Neural progenitor cell (in vitro differentiated cells): ENCODE measurements at places on chromosomes 16 and 17. TPM values are rescaled to one million over a fixed set of nuclear protein-coding genes. Genes with fewer than 3 reads are reported as not detected.

DNA sequence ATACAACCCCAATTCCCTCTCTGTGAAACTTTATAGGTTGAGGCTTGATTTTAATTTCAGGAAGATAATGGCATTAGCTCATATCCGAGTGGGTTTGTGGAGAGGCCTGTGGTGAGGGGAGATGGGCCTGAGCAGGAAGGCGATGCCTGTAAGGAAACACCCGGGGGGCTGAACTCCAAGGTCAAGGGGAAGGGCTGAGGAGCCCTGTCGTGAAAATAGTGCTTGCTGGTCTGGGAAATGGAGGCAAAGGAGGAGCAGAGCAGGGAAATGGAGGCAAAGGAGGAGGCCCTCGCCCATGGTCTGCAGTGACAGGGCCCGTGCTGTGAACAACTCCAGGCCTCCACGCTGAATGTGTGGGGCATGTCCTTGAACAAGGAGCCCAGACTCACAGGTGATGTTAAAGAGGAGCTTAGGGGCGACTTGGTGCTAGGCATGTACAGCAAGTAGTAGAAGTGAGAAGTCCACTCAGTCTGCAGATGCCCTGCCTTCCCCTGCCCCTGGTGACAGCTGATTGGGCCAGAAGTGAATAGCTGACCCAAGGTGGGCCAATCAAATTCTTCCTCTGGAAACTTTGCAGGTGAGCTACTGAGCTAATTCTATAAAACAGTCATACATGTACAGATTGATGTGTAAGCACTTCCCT is 38.1 kb downstream of the MRPS23 start:
- peaks cover 12% of the 10 kb centered on the region for H3K4me1 ChIP-seq
- H3K27me3 ChIP-seq, result no peaks in the 10 kb centered on the region
- H3K4me3 ChIP-seq, result no peak overlapping the region
- no peaks in the 10 kb centered on the region for H3K36me3 ChIP-seq
- H3K27ac ChIP-seq, result no peak overlapping the region
- DNase-seq, result no peak

GRCh38 chr17:80427366-80428282 is 12.7 kb downstream of the ENDOV start:
- H3K4me1 ChIP-seq, result peaks cover 13% of the 10 kb centered on the region
- no peaks in the 10 kb centered on the region for H3K36me3 ChIP-seq
- DNase-seq, result peak; percentile 69
- H3K4me3 ChIP-seq, result no peak overlapping the region

- H3K36me3 ChIP-seq, result no peaks in the 10 kb centered on the region
- no peaks in the 10 kb centered on the region for H3K4me1 ChIP-seq
- no peak overlapping the region for H3K4me3 ChIP-seq
Observed at GRCh38 chr17:35801583-35802224, 6.3 kb upstream of the MMP28 start.

DNA sequence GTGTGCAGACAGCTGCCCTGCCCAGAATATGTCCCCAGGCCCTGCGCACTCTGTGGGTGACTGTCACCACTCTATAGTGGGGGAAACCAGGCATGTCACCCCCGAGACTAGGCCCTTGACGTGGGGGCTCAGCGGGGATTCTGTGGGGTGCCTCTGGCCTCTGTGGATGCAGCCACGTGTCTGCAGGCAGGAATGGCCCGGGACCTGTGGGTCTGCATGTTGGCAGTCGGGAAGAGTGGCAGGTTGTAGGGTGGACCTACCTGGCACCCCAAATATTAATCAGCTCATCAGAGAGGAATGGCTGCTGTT is 954 bp downstream of the IL32 start:
- H3K4me1 ChIP-seq, result no peaks in the 10 kb centered on the region
- no peak for DNase-seq
- H3K36me3 ChIP-seq, result no peaks in the 10 kb centered on the region

Gene SLC35B1
- 52.7 and 62.1 TPM in 2 replicates for total RNA-seq

Gene SOST
- 0.06 TPM in 1 of 2 replicates, not detected in the other for total RNA-seq

DNA sequence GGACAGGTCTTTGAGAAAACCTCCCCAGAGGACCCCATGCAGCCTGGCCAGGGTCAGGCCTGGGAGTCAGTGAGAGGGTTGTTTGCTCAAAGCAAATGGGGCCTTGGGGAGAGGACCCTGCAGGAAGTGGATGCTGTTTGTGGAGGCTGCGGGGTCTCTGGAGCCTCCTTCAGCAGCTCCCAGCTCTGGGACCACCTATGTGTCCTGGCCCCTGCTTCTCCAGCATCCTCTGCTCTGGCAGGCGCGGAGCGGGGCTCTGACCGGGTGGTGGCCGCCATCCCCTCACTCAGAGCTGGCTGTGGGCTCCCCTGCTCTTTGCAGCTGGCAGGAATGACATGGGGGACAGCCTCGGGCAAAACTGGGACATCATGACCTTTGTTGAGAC is 29.8 kb upstream of the CIBAR2 start:
- H3K27ac ChIP-seq, result no peak overlapping the region
- H3K4me1 ChIP-seq, result peaks cover 8% of the 10 kb centered on the region
- DNase-seq, result no peak
- no peak overlapping the region for H3K4me3 ChIP-seq

DNA sequence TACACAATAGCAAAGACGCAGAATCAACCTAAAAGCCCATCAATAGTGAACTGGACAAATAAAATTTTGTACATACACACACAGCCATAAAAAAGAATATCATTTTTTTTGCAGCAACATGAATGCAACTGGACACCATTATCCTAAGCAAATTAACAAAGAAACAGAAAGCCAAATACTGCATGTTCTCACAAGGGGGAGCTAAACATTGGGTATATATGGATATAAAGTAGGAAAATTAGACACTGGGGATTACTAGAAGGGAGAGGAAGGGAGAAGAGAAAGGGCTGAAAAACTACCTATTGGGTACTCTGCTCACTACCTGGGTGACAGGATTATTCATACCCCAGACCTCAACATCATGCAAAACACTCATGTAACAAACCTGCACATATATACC is 28.2 kb downstream of the ADAMTS18 start:
- H3K36me3 ChIP-seq, result no peaks in the 10 kb centered on the region
- H3K4me3 ChIP-seq, result no peak overlapping the region
- no peak for DNase-seq
- no peaks in the 10 kb centered on the region for H3K27me3 ChIP-seq
- H3K27ac ChIP-seq, result no peak overlapping the region

GRCh38 chr17:67177732-67178131 is 67.3 kb downstream of the HELZ start:
- no peak overlapping the region for H3K27ac ChIP-seq
- H3K36me3 ChIP-seq, result no peaks in the 10 kb centered on the region
- H3K4me3 ChIP-seq, result no peak overlapping the region
- DNase-seq, result no peak

Gene KLHL11
- 28.5 and 33.3 TPM in 2 replicates for total RNA-seq

DNA sequence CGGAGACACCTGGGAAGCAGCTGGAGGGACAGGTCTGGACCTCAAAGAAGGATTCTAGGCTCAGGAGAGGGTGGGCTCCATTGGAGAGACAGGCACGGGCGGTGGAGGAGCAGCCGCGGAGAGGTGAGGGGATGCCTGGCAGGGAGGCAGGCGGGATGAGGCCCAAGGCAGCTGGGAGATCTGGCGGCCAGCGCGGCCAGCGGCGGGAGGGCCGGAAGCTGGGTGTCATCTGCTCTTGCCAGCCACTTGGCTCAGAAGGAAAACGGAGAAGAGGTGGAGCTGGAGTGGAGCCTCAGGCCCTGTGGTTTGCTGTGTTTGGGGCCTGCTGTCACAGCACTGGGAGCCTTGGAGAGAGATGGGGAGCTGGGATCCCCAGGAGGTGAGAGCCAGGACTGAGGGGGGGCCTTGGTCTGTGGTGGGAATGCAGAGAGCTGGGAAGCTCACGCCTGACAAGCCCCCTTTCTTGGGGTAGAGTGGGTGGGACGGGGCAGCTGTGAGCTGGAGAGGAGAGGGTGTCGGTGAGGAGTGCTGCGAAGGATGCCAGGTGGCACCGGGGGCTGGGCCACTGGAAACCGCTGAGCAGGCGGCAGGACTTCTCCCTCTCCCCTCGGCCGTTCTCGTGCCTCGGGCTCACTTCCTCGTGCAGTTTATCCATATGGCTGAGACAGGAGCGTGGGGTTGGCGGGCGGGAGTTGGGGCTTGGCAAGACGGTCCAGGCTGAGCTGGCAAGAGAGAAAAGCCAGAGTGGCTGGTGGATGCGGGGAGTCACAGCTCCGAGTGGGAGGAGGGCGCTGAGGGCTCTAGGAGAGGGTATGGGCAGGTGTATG is 8.0 kb downstream of the TBC1D24 start:
- no peak overlapping the region for H3K4me3 ChIP-seq
- no peaks in the 10 kb centered on the region for H3K4me1 ChIP-seq
- no peaks in the 10 kb centered on the region for H3K27me3 ChIP-seq
- no peak overlapping the region for H3K27ac ChIP-seq

Gene CAPNS2
- total RNA-seq, result 0.24 TPM in 1 of 2 replicates, not detected in the other

Gene APOBR
- total RNA-seq, result 0.15 TPM in 1 of 2 replicates, not detected in the other

DNA sequence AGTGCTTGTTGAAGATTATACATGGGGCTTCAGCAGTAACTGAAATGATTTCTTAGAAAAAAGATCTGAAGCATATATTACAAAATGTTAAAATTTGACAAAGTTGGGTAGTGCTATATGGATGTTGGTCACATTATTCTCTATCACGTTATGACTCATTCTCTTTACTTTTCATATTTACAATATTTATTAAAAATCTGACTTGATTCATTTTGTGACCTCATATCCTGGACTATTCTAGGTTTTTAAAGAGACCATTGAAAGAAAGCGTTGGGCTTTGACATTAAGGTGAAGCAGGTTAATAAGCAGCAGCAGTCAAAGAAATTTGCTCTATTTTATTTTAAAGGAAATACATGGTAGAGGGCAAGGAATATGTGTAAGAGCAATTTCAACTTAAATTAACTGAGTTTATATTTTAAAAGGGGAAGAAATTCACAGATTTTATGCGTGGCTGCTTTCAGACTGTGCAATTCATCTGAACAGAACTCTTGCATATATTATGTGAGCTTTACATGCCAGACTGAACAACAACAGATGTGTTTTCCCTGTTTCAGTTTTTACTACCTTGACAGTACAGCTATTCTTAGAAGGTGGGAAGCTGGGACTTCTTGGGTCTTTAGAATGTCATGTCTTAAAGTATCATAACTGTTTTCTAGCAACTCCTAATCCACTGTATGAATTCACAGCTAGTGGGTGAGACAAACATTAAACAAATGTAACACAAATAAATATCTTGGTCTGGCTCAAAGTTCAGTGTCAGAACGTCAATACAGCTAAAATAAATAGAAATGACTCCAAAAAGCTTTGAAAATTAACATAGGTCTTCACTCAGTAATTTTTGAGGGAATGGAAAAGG is 10.4 kb upstream of the FAM20A start:
- DNase-seq, result no peak
- no peaks in the 10 kb centered on the region for H3K36me3 ChIP-seq
- no peak overlapping the region for H3K4me3 ChIP-seq
- H3K27ac ChIP-seq, result no peak overlapping the region
- no peaks in the 10 kb centered on the region for H3K4me1 ChIP-seq
- no peaks in the 10 kb centered on the region for H3K27me3 ChIP-seq

GRCh38 chr16:65280845-65281512 is 159.1 kb upstream of the CDH11 start:
- no peaks in the 10 kb centered on the region for H3K36me3 ChIP-seq
- no peaks in the 10 kb centered on the region for H3K27me3 ChIP-seq
- H3K4me1 ChIP-seq, result peaks cover 36% of the 10 kb centered on the region
- H3K27ac ChIP-seq, result no peak overlapping the region
- DNase-seq, result peak; percentile 71
- peak overlapping the region; percentile 6 for H3K4me3 ChIP-seq

Gene ASPSCR1
- 13.1 and 40.9 TPM in 2 replicates for total RNA-seq

- no peaks in the 10 kb centered on the region for H3K36me3 ChIP-seq
- H3K4me1 ChIP-seq, result peaks cover 22% of the 10 kb centered on the region
- no peak overlapping the region for H3K4me3 ChIP-seq
- H3K27ac ChIP-seq, result no peak overlapping the region
Observed at GRCh38 chr17:77677211-77677610, 281.3 kb upstream of the TNRC6C start.

DNA sequence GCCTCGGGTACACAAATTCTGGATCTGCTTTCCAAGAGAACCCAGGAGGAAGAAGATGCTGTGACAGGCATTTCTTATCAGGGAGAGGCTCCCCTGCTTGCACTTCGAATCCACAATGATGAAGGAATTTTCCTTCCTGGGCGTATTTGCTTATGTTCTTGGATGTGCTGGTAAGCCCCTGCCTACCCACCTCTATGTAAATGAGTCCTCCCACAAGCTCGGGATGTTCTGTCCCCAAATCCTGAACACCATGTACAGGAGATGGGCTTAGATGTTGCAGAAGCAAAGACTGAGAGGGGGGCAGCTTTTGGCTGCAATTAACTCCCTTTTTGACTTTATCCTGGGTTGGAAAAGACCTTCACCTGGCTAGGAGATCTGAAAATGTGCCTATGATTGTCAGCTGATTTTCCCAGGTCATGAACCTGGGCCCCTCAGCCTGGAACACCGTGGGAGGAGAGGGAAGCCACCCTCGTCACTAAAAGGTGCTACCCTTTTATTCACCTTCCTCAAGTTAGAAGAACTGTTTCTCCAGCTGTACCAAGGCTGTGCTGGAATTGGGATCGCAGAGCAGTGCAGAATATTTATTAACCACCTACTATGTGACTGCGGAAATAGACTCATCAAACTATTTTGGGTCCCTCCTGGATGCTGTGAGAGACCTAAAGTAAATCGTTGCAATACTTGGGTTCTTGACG is 150.1 kb downstream of the RBFOX1 start:
- H3K27me3 ChIP-seq, result no peaks in the 10 kb centered on the region
- no peak overlapping the region for H3K4me3 ChIP-seq
- no peaks in the 10 kb centered on the region for H3K36me3 ChIP-seq
- H3K27ac ChIP-seq, result no peak overlapping the region
- DNase-seq, result no peak

Gene TMEM235
- 0.09 TPM in 1 of 2 replicates, not detected in the other for total RNA-seq

- peaks cover 5% of the 10 kb centered on the region for H3K4me1 ChIP-seq
- no peak overlapping the region for H3K4me3 ChIP-seq
- H3K27me3 ChIP-seq, result no peaks in the 10 kb centered on the region
- no peak overlapping the region for H3K27ac ChIP-seq
- DNase-seq, result peak; percentile 62
Observed at GRCh38 chr17:17440010-17440843, 36.6 kb upstream of the MED9 start.

Gene NLGN2
- total RNA-seq, result 13.9 and 36.5 TPM in 2 replicates

GRCh38 chr16:48507391-48507790 is 102.6 kb downstream of the N4BP1 start:
- H3K4me3 ChIP-seq, result no peak overlapping the region
- H3K4me1 ChIP-seq, result no peaks in the 10 kb centered on the region
- no peaks in the 10 kb centered on the region for H3K36me3 ChIP-seq
- DNase-seq, result no peak
- H3K27ac ChIP-seq, result no peak overlapping the region

GRCh38 chr17:29546085-29546484 is 20.8 kb downstream of the ABHD15 start:
- no peak for DNase-seq
- no peaks in the 10 kb centered on the region for H3K4me1 ChIP-seq
- no peak overlapping the region for H3K4me3 ChIP-seq
- H3K27ac ChIP-seq, result no peak overlapping the region
- H3K27me3 ChIP-seq, result no peaks in the 10 kb centered on the region

Gene CDH1
- 1.9 and 3.3 TPM in 2 replicates for total RNA-seq

GRCh38 chr16:58655215-58655596 is 25.6 kb upstream of the CNOT1 start:
- H3K4me1 ChIP-seq, result peaks cover 2% of the 10 kb centered on the region
- H3K4me3 ChIP-seq, result no peak overlapping the region
- H3K27ac ChIP-seq, result no peak overlapping the region
- H3K36me3 ChIP-seq, result no peaks in the 10 kb centered on the region
- no peaks in the 10 kb centered on the region for H3K27me3 ChIP-seq

Gene NUPR1
- 0.03 TPM in 1 of 2 replicates, not detected in the other for total RNA-seq

Gene PIPOX
- 3.7 and 8.8 TPM in 2 replicates for total RNA-seq

Gene LMF1
- total RNA-seq, result 3.4 and 26.8 TPM in 2 replicates
